ENCODE measurements at places on chromosomes 11 and 22.

DNA sequence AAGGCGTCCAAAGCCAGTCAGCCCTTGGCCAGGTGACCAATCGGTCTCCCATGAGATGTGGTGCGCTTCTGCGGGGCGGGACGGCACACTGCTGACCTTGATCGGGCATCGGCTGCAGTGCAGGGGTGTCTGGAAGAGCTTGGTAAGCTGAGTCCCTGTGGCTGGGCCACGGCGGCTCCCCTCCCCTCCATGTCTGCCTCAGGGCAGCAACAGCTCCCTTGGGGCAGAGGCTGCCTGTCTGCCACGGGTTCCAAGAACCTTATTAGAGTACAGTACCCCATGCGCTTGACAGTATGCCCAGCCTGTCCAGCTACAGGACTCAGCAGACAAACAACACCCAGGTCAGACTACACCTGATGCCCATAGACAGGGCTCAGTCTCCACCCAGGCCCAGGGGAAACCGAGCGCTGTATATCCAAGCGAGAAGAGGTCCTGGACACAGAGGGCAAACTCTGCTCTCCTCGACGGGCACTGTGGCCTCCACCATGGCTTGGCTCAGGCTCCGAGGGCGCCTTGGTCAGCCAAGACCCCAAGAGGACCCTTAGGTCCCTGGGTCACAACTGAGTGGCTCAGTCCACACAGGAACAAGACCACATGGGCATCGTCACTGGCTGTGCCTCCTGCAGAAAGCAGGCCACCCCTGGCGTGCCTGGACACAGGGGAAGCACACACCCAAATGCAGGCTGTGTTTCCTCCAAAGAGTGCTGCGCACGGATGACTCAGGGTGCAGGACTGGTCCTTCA is 18.9 kb downstream of the TSPAN32 start:
- DNase-seq = no peak

GRCh38 chr11:95641495-95641894 is 148.1 kb downstream of the FAM76B start:
- no peak for DNase-seq

GRCh38 chr22:39490135-39490798 is 11.8 kb upstream of the MIEF1 start:
- peak; percentile 68 for DNase-seq

DNA sequence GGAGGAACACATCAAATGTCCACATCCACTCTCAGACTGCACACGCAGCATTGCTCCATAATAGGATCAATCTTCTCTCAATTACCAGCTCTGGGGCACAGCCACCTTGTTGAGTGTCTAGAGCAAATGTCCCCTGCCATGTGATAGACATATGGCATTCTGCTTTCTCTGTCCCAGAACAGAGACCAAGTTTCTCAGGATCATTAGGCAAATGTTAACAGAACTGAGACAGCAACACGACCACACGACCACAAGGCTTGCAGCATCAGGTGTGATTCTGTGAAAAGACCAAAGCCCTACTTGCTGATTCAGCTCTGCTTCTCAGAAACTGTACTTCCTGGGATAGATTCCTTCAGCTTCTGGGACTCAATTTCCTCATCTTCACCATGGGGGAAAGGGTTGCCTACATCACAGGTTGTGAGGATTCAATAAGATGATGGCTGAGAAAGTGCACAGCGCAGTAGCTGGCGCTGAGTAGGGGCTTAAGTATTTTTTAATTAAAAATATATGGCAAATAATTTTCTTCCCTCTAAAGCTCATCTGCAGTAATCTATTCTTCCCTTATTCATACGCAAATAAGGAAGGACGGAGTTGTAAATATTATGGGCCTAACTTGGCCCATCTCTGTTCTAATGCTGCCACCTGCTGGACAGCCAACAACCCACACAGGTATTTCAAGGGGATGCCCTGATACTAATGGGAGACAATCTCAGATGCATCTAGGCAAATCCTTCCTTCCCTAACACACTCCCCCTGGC is 54.3 kb upstream of the USP47 start:
- DNase-seq = peak; percentile 46

- no peak for DNase-seq
These were observed 126.2 kb upstream of the SERPIND1 start for GRCh38 chr22:20647586-20648305.

DNA sequence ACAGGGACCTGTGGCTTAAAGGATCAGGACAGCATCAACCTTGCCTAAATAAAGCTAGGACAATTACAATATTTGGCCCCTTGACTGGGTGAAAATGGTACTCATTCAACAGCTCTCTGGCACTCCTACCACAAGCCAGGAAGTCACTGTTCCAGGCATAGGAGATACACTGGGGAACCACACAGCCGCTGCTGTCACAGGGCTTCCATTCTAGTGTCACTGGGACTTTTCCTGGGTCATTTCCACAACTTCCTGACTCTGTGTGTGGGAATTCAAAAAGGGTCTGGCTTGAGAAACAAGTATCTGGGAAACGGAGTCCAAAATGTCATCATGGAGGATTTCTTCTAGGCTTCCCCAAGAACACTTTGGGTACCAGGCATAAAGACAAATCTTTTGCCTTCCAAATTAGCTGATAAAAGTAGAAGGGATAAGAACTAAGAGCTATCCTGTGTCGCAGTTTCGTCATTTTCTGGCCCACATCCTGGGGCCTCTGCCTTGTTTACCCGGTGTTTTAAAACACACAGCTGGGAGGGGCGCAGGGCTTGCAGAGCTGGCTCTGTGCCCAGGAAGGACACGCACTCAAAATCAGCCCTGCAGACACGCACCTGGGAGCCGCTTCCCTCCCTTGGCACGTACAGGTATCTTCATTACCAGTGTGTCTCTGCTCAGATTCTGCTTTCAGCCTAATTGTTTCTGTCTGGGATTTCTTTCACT is 38.0 kb downstream of the TMEM45B start:
- peak; percentile 14 for DNase-seq

DNA sequence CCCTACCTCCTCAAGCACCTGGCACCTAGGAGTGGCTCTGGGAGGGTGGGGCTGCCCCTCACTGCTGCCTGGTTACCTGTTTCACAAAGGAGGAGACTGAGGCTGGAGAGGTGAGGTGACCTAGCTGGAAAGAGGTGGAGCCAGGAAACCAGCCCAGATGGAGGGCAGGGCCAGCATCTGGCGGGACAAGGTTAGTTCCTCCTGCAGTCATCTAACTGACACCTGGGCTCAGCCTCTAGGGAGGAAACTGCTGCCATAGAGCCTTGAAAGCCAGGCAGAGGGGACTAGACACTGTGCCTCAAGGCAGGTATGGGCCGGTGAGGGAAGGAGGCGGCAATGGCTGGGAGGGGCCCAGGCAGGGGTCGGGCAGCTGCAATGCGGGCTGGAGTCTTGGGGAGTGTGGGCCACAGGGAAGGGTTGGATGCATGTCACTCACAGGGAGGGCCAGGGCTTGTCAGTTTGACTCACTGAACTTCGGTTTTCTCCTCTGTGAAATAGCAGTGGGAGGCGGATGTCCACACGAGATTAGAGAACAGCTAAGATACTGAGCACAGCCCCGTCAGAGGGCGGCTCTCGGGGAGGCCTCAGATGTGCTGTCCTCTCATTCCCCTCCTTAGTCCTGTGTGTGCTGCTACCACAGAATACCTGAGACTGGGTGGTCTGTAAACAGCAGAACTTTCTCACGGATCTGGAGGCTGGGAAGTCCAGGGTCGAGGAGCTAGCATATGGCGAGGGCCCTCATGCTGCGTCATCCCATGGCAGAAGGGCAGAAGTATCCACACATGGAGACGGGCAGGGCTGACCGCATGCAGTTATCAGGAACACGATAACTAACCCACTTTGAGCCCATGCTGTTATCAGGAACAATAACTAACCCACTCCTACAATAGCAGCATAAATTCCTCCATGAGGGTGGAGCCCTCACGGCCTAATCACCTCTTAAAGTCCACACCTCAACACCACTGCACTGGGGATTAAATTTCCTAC is 16.1 kb downstream of the MGAT3 start:
- DNase-seq = no peak

- DNase-seq = no peak
These were observed 838.4 kb downstream of the FAM181B start for GRCh38 chr11:81895258-81895657.

DNA sequence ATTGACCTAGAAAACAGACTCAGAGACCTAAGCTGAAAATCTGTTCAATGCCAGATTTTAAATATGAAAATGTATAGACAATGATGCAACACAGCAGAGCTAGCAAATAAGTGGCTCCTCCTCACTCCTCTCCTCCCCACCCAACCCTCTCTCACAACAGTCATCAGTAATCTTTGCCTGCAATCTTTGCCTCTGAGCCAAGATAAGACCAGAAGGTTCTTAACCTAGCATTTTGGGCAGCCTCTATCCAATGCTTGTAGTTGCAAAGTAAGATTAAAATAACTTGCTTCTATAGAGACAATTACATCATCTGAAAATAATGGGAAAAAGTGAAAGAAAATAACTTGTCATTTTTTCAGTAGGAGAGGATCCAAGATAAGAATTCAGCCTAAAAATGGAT is 117.3 kb downstream of the PARVA start:
- DNase-seq = no peak

DNA sequence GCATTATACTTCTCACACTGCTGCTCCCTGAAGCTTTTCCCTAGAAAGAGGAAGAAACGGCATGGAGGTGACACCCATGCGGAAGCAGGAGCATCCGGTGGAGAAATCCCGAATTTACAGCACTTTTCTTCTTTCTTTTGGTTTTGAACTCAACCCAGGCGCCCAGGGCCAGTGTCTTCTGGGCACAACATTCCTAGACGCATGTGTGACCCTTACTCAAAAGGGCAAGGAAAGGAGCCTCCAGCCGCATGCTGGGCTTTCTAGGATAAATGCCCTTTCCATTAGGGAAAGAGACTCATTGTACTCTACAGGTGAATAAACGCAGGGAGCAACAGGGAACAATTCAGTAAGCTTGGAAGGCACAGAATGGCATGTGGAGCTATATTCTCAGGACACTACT is 19.5 kb downstream of the ADAMTS8 start:
- DNase-seq = no peak

- DNase-seq = no peak
These were observed 57.6 kb downstream of the NRXN2 start for GRCh38 chr11:64665411-64665821.

DNA sequence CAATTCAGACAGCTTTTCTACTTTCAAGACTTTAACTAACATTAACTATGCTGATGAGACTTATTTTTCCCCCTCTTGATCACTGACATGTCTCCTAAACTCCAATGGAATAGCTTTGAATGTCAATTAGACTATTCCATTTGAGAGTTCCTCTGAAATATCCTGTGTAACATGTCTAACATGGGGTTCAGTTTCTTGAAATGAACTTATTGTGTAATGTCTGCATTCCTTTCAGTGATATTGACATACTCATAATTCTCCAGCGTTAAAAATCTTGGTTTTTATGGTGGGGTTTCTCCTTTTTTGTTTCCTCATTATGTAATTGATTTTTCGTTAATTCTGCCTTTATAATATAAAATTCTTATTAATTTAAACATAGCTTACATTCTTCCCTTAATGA is 37.7 kb upstream of the SPTBN2 start:
- DNase-seq = no peak

GRCh38 chr11:93213622-93214021 is 15.8 kb upstream of the SLC36A4 start:
- DNase-seq = no peak

DNA sequence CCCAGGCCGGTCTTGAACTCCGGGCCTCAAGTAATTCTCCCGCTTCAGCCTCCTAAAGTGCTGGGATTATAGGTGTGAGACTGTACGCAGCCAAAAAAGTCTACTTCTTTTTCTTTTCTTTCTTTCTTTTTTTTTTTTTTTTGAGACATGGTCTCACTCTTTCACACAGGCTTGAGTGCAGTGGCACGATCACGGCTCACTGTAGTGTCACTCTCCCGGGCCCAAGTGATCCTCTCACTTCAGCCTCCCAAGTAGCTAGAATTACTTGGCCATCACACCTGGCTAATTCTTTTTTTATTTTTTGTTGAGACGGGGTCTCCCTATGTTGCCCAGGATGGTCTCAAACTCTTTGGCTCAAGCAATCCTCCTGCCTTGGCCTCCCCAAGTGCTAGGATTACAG is 3.6 kb upstream of the UBE2L3 start:
- no peak for DNase-seq

DNA sequence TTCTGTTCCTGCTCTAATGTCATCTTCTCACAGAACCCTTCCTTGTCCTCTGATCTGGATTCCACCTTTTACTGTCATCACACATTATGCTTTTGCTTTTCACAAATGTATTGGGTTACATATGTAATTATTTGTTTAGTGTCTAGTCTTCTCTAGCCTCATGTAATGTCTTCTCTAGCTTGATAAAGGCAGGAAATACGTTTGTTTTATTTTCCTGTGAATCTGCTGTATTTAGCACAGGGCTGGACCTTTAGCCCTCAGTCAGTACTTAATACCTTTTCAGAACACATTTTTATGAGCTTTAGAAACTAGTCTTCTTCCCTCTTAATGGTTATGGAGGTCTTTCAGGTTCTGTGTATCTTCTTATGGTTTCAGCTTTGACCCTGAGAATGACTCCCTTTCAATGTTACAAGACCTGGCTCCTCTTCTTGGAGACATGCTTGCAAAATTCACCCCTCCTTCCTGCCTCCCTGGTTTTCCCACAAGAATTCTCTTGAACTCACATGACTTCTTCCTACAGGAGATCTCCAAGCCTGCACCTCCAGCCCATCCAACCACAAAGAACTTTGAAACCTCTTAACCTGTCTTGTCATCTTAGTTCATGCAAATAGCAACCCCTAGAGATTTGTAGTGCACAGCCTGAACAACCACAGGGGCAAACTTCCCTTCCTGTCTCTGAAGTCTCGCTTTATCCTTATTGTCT is 132.7 kb upstream of the DDI1 start:
- DNase-seq = no peak

- DNase-seq = no peak
These were observed 18.0 kb downstream of the CNTF start for GRCh38 chr11:58640386-58641023.

DNA sequence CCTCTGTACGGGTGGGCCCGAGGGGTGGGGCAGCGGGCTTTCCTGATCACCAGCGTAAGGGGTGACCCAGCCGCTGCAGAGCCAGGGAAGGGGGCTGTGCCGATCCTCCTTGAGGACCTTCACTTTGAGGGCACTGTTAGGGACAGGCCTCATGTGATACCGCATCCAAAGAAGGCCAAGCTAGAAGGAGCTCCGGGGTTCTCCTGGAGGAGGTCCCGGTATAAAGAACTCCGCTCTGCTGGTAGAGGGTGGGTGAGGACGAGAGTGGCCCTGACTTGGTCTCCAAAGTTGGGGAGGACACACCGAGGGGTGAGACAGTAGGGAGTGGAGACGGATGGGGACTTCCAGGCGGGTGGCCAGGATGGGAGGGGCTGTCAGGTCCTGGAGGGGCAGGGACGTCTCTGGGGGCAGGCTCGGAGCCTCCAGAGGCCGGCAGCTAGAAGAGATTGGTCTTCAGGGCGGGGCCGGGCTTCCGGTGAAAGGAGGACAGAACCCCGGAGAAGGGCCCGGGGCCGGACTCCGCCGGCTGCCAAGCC is 4.6 kb downstream of the PHOX2A start:
- DNase-seq = no peak
